A549 treated with CORT108297 at 1 μM for 4 hours (cell line): ENCODE measurements at places on chromosomes 13 and 19. TPM values are rescaled to one million over a fixed set of nuclear protein-coding genes. Genes with fewer than 3 reads are reported as not detected.

Gene METTL21C
- not detected in 5 replicates for total RNA-seq

Gene CATSPERD
- 0.08 TPM in 1 of 5 replicates, not detected in the others for total RNA-seq

Gene TEAD2
- total RNA-seq, result 14.2 to 21.0 TPM (median 17.9 TPM) in 5 replicates

Gene KCTD12
- 1.6 to 2.2 TPM (median 2.0 TPM) in 5 replicates for total RNA-seq

Gene TDRD12
- total RNA-seq, result 0.08 to 0.15 TPM (median 0.12 TPM) in 5 replicates

Gene SH2D3A
- total RNA-seq, result 12.2 to 17.1 TPM (median 15.4 TPM) in 5 replicates

Gene TSSK6
- 0.85 to 2.1 TPM (median 1.7 TPM) in 5 replicates for total RNA-seq

Gene TUBA3C
- not detected in 5 replicates for total RNA-seq

Gene ZNF208
- total RNA-seq, result not detected in 5 replicates

Gene C19orf53
- total RNA-seq, result 129 to 218 TPM (median 210 TPM) in 5 replicates
